GM03348 (cell line): ENCODE measurements at places on chromosomes 16 and 17.

DNA sequence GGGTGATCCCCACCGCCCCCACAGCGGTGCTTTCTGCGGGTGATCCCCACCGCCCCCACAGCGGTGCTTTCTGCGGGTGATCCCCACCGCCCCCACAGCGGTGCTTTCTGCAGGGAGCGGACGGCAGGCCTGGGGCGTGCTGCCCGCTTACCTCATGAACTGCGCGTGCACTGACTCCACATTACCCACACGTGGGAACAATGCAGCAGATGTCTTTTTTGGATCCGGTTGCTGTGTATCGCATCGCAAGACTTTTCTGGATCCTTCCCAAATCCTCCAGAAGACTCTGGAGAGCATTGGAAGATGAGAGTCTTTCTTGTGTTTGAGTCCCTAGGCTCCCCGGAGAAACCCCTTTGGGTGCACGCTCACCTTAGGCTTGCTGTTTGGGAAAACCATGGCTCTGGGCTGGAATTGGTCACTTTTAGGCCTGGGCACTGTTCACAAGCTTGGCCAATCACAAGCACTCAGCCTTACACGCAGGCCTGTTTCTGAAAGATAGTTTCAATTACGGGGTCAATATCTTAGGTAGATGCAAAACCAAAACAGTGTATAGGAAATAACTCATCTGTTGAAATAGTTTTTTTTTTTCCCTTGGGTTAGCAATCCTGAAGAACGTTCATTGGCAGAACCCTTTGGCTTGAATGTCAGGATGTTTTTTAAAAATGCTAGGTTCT, 201.8 kb downstream of the RPTOR start:
- no peak for DNase-seq

DNA sequence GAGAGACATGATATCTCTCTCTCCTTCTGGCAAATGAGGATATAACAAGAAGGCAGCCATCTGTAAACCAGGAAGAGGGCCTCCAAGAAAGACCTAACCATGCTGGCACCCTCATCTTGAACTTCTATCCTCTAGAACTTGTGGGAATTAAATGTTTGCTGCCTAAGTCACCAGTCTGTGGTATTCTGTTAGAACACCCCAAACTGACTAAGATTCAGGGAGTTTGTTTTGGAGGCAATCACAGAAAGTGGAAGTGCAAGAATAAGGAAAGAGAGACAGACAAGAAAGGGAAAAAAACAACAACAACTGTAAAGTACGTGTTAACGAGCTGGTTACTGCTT, 114.5 kb upstream of the GOT2 start:
- DNase-seq, result no peak

GRCh38 chr16:53085931-53086421, 31.2 kb downstream of the CHD9 start:
- peak; percentile 32 for DNase-seq

DNA sequence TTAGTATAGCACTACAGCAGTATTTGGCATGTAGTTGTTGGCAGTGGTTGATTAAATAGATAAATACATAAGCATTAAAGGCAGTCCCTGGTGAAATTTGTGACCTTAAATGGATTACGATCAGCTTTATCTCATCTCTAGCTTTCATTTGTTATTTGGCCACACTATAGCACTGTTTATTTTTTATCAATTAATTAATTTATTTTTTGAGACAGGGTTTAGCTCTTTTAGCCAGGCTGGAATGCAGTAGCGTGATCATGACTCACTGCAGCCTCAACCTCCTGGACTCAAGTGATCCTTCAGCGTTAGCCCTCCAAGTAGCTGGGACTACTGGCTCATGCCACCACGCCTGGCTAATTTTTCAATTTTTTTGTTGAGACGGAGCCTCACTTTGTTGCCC, 18.7 kb upstream of the ARHGAP17 start:
- no peak for DNase-seq

GRCh38 chr16:30924076-30924912, 922 bp downstream of the FBXL19 start:
- peak; percentile 37 for DNase-seq

- no peak for DNase-seq
Observed at GRCh38 chr17:82639628-82640027, 8.6 kb downstream of the WDR45B start.

- DNase-seq, result no peak
Observed at GRCh38 chr17:67594115-67594880, 123.4 kb upstream of the NOL11 start.

DNA sequence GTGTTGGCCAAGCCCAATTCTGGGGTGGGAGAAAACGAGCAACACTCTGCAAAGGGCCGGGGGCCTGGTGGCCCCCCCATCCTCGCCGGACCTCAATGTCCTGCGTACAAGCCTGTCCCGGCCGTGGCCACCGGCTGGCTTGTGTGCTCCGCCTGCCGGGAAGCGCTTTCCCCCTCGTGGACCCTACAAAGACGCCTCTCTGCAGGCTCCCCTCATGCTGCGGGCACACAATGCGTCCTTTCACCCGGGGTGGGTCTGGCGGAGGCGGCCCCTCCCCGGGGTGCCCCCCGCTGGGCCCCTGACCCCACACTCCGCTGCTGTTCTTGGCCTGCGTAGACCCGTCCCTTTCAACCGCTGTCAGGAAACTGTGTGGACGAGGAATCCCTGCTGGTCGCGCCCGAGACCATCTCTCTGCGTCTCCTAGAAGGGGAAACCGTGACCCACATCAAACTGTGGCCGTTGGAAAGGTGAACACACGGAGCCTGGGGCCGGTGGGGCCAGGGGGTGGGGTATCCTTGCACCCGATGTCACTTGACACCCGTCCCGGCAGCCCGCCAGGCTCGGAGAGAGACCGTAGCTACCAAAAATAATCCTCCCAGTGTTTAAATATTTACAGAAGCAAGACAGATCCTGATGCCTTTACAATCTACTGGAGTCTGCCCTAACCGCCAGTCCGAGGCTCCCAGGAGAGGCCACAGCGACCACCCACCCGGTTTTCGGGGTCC, 43.6 kb downstream of the TBC1D16 start:
- DNase-seq, result peak; percentile 41

- peak; percentile 83 for DNase-seq
Observed at GRCh38 chr16:1057252-1057932, 15.2 kb upstream of the SSTR5 start.

- no peak for DNase-seq
Observed at GRCh38 chr17:32742681-32743538, 134.0 kb downstream of the MYO1D start.

GRCh38 chr16:19432429-19432828, 14.7 kb downstream of the TMC5 start:
- no peak for DNase-seq

GRCh38 chr17:731644-732066, 741 bp upstream of the TLCD3A start:
- DNase-seq, result no peak

DNA sequence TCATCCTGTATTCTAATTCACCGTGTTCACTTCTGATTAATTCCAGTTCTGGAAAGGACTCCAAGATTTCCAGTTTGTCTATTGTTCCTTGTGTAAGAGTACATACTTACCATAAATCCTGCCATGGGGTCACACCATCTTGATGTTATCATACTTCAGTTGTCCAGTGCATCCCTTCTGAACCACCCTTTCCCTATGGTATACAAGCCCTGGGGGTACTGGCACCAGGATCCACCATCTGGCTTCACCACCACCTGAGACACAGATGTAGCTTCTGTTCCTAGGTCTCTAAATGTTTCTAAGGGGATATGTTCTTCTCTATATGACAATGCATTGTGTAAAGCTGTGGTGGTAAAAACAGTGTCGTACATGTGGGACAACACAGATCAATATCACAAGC, 21.2 kb downstream of the SGF29 start:
- DNase-seq, result no peak

DNA sequence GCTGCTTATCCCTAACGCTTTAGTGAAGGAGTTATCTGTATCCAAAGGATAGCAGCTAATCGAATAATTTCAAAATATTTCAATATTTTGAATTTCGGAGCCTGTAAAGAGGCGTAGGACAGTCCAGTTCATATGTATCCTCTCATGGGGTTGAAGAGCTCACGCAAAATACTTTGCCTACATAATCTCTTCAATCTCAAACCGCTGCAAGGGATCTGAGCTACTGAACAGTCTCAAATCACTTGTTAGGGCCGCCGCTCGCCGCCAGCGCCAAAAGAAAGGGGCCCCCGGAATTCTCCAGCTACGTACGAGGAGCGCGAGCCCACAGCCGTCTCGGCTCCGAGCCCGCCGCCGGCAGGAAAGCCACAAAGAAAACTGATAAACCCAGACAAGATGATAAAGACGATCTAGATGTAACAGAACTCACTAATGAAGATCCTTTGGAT, 601 bp upstream of the RFWD3 start:
- peak; percentile 39 for DNase-seq

DNA sequence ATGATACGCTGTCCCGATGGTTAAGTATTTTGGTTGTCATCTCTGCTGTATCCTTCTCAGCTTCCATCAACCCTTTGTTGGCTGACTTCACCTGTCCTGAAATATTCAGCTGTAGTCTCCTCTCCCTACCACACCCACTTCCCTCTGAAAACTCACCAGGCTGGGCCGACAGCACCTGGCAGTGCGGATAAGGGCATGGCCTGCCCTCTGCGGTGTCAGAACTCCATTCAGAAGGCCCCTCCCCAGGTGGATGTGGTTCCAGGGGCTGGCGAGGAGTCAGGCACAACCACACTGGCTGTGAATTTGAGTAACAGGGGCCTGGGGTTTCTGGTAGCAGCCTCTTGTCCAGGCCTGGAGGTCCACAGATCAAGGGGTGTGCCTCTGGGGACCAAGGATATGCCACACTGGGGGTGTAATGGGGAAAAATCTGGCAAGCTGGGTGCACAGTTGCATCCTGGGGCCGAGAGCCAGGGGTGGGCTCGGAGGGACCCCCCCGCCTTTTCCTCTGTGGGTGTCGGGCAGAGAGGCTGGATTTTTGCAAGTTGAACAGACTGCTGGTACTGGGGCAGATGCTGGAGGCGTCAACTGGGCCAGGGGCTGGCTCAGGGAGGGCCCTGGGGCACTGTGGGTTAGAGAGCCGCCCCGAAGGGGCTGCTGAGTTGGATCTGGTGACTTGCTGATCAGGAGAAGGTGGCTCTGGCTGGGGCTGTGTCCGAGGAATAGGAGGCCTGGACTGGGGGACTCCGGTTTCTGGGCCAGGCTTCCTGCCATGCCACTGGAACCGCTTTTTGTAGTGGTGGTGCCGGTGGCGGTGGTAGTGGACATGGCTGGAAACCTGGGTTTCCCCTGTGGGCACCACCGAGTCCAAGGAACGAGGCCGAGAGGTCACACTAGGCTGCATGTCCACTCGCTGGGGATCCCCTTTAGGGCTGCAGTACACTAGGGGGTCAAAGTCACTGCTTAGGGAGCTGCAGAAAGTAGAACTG, 5.6 kb upstream of the SUPT4H1 start:
- DNase-seq, result no peak

- DNase-seq, result peak; percentile 83
Observed at GRCh38 chr17:61400066-61400716, 548 bp downstream of the TBX2 start.
